Heart left ventricle (tissue), 16 donors: ENCODE measurements at places on chromosomes 7 and 10. TPM values are rescaled to one million over a fixed set of nuclear protein-coding genes. Genes with fewer than 3 reads are reported as not detected.

Gene ABCC2
- 0.21 TPM for polyA plus RNA-seq

Gene MACC1
- not detected for polyA plus RNA-seq

Gene CNPY1
- polyA plus RNA-seq, result not detected

Gene ABCB1
- polyA plus RNA-seq, result 2.5 TPM

Gene GPR26
- not detected for polyA plus RNA-seq

Gene KDM7A
- polyA plus RNA-seq, result 3.0 TPM

Gene SPDYE9
- not detected for polyA plus RNA-seq

Gene HGF
- 0.42 TPM for polyA plus RNA-seq

Gene CREB5
- 12.3 TPM for polyA plus RNA-seq

Gene PNLIPRP2
- polyA plus RNA-seq, result not detected

Gene HOXA1
- polyA plus RNA-seq, result not detected

Gene UPF2
- polyA plus RNA-seq, result 15.7 TPM

Gene EGR2
- polyA plus RNA-seq, result 1.4 TPM

Gene AKR1C4
- polyA plus RNA-seq, result not detected

Gene DIP2C
- polyA plus RNA-seq, result 7.4 TPM

Gene SLC18A3
- polyA plus RNA-seq, result not detected

Gene UCMA
- not detected for polyA plus RNA-seq

Gene AGR2
- polyA plus RNA-seq, result not detected

Gene MDFIC
- polyA plus RNA-seq, result 12.6 TPM

Gene GIMAP5
- polyA plus RNA-seq, result 22.2 TPM

Gene CUZD1
- 0.17 TPM for polyA plus RNA-seq

Gene DHX32
- polyA plus RNA-seq, result 28.8 TPM

Gene PVRIG
- polyA plus RNA-seq, result 0.08 TPM
